ENCODE measurements at places on chromosomes 1 and 21.

DNA sequence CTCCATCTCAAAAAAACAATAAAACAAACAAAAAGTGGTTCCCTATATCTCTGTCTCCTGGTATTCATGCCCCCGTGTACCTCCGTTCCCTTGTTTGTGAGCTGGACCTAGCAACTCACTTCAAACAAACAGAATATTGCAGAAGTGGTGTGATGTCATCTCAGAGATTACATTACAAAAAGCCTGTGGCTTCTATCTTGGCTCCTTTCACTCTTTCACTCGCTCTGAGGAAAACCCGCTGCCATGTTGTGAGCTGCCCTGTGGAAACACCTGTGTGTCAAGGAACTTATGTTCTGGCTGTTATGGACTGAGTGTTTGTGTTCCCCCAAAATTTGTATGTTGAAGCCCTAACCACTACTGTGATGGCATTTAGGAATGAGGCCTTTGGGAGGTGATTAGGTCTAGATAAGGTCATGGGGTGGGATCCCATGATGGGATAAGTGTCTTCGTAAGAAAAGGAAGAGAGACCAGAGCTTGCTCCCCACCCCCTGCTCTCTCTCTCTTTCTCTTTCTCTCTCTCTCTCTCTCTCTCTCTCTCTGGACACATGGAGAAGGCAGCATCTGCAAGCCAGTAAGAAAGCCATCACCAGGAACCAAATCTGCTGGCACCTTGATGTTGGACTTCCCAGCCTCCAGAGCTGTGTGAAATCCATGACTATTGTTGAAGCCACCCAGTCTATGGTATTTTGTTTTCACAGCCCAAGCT, 7.4 kb upstream of the HYI start:
- no peak for DNase-seq

DNA sequence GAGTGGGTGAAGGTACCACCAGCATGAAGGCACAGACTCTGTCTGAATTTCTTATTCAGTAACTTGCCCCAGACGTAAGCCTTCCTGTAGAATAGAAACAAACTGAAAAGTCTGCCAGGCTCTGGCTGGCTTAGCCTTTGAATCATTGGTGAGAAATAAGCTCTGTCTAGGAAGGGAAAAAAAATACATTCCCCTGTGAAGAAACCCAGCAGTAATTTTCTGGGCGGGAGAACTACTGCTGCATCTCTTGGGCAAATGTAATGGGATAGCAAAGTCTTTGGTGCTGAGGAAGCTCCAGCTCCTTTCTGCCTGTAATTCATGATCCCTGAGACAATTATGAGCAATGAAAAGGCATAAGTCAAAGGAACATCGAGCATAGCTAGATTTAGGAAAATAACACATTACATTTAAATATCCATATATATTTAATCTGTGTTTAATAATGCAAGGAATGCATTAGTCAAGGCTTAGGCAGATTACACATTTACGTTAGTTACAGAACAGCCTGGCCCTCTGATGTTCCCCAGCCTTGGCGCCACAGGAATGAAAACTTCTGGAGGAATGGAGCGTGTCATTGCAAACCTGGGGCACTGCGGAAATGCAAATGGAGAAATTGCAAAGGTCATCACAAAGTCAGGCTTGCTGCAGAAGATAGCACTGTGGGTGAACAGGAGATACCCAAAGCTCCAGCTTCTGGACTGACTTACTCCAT, 216.3 kb upstream of the CAMK1G start:
- no peak for DNase-seq

DNA sequence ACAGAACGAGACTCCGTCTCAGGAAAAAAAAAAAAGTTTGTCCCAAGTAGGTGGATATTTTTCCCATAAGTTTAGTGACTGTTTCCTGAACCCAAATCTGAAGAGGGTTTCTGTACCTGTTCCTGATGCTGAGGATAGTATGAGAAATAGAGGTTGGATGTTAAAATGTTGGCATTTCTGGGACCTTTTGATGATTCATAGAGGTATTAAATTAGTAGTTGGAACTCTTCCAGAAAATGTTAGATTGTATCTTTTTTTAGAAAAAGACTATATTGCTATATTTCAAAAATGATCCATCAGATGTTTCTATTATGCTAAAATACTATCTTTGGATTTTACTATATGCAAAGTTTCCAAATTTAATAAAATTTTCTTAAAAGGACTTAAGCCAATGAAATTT, 2.9 kb upstream of the CENPL start:
- no peak for DNase-seq

- peak; percentile 59 for DNase-seq
Measured at GRCh38 chr21:37073417-37074196, 553 bp downstream of the TTC3 start.

GRCh38 chr1:201457508-201457960, 11.5 kb downstream of the PHLDA3 start:
- no peak for DNase-seq

DNA sequence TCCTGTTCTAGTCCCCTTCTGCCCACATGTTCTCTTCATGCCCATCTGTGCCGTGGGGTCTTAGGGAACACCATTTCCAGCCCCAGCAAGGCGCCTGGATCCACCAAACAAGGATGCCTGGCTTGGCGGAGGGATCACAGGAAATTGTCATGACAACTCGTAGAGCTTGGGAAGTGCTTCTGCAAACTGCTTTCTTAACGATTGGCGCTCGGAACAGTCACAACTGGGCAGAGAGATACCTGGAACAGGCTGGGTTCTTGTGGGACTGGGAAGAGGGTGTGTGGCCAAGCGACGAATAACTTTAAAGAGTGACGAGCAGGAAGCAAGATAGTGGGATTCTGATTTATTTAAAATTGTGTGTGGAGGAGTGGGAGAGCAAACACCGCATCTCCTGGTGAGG, 329.8 kb downstream of the RPS6KC1 start:
- DNase-seq: no peak

- no peak for DNase-seq
Measured at GRCh38 chr1:203361945-203362719, 11.2 kb upstream of the FMOD start.

DNA sequence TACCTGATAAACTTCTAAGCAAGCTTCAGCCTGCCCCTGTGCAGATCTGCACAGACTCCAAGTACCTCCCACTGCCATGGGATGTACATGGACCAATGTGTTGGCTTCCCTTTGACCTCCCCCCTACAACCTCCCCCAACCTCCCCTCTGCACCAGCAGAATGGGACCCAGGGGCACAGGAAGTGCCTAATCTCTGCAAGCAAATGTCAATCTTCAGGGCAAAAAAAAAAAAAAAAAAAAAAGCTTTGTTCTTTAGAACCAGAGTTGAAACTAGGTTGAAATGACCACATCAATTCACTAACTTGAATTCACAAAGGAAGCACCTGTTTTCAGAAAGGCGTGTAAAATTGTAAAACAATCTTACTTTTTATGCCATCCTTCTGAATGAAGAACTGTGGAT, 53.9 kb upstream of the TIAM1 start:
- DNase-seq: peak; percentile 30

DNA sequence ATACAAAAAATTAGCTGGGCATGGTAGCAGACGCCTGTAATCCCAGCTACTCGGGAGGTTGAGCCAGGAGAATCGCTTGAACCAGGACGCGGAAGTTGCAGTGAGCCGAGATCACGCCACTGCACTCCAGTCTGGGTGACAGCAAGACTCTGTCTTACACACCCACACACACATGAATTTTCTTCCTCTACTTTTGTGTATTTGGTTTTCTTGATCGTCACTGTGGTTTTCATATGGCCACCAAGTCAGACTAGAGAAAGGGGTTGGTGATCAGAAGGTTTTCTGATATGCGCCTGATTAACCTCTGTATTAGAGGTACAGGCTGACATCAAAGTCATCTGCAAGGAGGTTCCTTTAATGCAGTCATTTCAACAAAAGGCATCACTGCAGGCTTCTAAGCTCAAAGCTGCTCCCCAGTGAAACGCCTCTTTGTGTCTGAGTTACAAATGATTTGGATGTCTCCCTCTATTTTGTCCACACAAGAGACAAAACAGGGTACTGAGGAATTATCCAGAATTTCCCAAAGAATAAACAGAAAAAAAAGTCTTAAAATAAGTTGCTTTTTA, 11.1 kb downstream of the SH2D1B start:
- DNase-seq: no peak

DNA sequence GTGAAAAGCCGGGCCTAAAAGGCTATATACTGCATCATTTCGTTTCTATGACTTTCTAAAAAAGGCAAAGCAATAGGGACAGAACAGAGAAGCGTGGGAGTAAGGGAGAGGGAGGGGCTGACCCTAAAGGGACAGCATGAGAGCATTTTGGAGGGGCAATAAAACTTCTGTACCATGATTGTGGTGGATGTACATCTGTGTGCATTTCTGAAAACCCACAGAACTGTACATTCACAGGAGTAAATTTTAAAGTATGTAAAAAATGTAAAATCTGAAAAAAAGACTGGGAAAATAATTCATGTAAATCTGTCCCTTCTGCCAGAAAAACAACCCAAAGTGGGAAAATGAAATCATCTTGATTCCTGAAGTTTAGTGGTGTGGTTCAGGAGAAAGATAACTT, 235.4 kb downstream of the CENPF start:
- DNase-seq: no peak

GRCh38 chr1:44366371-44366975, 11.4 kb upstream of the ERI3 start:
- DNase-seq: no peak

All from activated naive CD4-positive, alpha-beta T cell (primary cell).